Activated gamma-delta T cell treated with Interleukin-2 at 50 U/mL for 16 hours (primary cell): ENCODE measurements at places on chromosomes 16 and 17.

DNA sequence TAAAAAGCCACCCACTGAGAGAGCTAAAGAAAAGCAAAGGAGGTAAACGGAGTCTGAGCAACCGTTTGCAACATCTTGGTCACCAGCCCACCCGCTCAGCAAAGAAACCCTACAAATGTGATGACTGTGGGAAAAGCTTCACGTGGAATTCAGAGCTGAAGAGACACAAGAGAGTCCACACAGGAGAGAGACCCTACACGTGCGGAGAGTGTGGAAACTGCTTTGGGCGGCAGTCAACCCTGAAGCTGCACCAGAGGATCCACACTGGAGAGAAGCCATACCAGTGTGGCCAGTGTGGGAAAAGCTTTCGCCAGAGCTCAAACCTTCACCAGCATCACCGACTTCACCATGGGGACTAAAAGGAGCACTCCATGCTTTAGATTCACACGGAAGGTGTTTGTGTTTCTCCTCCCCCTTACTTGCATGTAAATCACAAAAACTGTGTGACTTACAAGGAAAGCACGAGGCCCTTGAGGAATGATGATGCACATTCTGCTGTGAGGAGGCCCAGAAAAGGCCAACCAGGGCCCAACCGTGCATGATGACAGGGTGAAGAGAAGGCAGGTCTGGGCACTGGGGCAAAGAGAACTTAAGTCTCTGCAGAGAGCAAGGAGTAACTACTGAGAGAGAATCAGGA, 7.7 kb downstream of the ZNF174 start:
- no peak for DNase-seq

GRCh38 chr16:53712065-53712464, 8.1 kb downstream of the FTO start:
- DNase-seq, result no peak

DNA sequence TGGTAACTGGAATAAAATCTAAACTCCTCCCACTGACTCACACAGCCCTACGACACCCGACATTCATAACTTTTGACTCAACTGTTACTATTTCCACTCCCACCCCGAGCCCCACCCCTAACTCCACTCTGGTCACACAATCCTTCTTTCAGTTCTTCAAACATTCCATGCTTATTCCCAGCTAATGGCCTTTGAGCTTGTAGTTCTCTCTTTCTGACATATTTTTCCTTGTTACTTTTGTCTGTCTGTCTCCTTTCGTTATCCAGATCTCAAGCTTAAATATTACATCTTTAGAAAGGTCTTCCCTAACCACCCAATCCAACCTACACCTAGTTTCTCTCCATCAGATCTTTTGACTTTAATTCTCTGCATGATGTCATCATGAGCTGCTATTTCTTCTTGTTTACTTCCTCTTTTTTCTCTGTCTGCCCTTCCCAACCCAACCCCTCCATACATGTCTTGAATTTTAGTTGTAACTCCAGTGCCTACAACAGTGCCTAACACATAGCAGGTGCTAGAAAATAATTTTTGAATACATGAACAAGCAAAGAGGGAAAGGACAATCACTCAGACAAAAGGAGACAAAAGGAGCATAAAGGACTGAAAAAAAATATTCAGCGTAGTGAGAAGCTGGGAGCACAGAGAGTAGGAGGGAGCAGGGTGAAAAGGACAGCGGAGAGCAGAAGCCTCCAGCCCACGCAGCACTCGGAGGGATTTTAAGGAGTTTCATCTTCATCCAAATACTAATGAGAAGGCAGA, 65.2 kb upstream of the SMIM36 start:
- DNase-seq, result no peak

GRCh38 chr17:57895382-57896060, 45.7 kb upstream of the MRPS23 start:
- DNase-seq, result no peak

DNA sequence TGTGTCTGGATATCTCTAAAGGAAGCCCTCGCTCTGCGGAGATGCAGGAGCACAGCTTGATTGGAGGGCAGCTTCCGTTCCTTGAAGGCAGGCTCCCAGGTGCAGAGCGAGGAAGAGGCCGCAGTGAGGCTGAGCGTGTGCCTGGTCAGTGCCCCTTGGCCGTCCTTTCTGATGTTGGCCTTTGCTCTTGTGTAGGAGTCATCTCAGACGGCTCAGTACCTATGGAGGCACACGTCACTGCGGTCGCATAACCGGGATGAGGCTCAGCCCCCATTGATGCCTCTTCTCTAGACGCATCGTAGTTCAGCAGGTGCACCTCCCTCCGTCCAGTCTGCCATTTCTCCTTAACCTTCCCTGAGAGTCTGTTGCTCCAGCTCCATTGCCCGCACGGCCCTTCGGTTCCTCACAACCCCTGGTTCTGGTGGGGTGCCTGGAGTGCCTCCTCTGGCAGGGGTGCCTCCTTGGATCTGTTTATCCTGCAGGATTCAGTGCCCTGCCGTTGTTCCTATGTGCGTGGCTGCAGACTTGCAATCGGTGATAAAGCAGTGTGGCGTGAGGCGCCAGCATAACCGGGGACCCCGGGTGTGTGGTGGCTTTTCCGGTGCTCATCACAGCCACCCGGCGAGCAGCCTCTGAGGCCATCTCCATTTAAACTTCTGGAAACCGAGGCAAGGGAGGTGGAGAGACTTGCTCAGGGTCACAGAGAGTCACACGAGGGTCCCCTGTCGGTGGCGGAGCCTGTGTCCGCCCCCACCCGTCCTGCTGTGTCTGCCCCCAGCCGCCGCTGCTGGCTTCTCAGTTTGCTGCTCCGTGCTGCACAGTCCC, 188.8 kb upstream of the CHMP6 start:
- no peak for DNase-seq

GRCh38 chr16:85561248-85562092, 51.7 kb upstream of the GSE1 start:
- DNase-seq, result no peak

DNA sequence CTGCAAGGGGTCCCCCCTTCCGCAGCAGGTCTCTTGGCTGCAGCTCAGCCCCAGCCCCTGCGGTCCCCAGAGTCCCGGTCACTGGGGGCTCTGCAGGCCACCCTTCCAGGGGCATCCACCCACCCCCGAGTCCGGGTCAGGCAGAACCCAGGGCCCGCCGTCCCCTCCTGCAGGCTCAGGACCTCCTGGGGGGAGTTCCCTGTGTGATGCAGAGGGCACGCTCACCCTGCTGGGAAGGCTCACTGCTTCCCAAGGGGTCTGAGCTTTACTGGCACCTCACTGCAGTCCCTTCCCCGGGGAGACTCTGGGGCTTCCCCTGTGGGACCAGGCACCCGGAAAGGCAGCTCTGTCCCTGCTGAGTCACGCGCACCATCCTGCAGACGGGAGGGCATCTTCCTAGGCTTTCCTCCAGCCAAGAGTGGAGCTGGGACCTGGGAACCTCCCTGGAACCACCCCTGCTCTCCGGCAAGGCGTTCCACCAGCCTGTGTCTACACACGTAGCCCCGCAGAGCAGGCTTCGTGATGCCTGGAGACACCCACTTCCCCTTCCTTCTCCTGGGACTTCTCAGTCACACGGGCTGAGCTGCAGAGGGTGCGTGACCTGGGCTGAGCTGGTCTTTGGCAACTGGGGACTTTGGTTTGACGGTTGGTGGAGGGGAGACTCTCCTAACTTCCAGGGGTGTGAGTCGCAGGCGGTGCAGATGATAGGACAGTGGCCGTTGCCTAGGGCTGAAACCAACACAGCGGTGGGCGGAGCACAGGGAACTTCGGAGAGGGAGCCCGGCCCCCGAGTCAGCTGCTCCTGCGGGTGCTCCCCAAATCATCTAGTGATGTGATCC, 23.4 kb downstream of the SLC25A10 start:
- no peak for DNase-seq

GRCh38 chr17:30021708-30022317, 80.4 kb downstream of the EFCAB5 start:
- peak; percentile 28 for DNase-seq

DNA sequence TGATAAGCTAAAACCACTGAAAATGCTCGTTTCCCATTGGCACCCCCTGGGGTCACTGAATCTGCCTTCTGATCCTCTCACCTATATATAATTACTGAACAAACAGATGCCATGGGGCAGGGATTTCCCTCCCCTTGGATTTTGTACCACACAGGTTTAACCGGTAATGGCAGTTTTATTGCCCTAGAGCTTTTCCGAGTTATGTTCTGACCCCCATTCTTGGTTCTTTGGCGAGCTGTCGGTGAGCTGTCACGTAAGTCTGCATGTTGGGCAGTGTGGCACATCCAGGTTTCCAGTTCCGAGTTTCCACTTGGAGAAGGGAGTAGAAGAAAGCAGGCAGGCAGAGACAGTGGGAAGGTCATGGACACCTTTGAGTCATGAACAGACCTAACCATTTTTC, 7.1 kb downstream of the TMEM97 start:
- no peak for DNase-seq

DNA sequence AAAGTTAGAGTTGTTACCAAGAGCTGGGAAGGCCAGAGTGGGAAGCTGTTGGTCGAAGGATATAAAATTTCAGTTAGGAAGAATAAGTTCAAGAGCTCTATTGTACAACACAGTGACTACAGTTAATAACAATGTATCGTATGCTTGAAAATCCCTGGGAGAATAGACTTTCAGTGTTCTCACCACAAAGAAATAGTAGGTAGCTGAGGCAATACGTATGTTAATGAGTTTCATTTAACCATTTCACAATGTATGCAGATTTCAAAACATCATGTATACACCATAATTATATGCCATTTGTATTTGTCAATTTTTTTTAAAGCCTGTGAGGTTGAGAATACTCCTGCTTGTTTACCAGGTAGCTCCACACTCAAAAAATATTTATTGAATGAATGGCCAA, 41.5 kb upstream of the MYOCD start:
- no peak for DNase-seq
